ENCODE measurements at places on chromosomes 16 and 17. TPM values are rescaled to one million over a fixed set of nuclear protein-coding genes. Genes with fewer than 3 reads are reported as not detected.

Gene PRR35
- total RNA-seq, result not detected

DNA sequence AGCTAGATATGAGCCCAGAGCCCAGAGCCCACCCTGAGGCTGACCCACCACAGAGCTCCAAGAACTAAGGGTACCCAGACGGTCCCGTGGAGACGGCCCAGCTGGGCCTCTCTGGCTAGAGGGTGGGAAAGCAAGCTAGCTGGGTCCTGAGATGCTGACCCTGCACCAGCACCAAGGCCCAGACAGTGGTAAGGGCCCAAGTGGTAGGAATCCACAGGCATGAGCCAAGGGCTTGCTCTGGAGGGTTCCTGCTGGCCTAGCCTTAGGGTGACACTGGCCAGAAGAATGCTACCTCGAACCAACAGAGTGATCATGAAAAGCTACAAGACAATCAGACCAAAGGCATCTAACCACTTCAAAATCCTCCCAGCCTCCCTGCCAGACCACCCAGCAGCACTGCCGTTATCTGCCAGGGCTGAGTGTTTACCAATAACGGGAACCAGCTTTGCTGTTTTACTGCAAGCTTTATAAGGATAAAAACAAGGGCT lies 13.2 kb downstream of the HIC1 start:
- no peak for DNase-seq

DNA sequence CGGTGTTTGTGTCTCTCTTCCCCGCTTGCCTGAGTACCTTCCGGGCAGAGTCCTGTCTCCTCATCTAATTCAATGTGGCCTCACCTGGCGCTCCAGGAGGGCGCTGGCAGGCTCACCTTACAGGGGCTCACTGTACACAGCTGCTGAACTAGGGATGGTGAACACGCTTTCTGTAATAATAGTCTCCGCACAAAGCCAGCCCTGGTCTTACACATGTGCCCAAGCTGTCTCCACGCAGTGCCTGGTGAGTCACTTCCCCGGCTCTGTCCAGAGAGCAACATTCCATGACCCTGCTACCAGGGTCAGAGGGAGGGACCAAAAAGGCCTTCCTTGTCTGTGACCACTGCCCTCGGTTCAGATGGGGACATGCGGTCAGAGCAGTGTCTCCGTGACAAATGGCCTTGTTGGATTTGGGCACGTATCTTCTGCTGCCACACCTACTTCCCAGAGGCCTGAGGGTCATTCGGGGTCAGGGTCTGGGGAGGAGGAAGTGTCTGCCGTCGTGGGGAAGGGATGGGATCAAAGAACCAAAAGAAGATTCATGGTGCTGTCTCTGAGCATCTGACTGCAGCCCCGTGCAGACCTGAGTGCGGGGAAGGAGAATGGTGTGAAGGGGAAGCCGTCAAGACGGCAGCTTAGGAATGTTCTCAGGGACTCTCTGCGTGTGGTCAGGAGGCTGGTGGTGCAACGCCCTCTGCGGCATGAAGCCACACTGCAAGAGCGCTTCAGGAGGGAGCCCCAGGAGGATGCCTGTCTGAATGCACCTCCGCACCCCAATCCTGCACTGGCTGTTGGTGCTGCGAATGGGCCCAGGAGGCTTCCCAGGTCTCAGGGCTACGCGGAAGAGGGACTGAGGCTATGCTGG lies 68.8 kb downstream of the IL21R start:
- DNase-seq, result no peak

DNA sequence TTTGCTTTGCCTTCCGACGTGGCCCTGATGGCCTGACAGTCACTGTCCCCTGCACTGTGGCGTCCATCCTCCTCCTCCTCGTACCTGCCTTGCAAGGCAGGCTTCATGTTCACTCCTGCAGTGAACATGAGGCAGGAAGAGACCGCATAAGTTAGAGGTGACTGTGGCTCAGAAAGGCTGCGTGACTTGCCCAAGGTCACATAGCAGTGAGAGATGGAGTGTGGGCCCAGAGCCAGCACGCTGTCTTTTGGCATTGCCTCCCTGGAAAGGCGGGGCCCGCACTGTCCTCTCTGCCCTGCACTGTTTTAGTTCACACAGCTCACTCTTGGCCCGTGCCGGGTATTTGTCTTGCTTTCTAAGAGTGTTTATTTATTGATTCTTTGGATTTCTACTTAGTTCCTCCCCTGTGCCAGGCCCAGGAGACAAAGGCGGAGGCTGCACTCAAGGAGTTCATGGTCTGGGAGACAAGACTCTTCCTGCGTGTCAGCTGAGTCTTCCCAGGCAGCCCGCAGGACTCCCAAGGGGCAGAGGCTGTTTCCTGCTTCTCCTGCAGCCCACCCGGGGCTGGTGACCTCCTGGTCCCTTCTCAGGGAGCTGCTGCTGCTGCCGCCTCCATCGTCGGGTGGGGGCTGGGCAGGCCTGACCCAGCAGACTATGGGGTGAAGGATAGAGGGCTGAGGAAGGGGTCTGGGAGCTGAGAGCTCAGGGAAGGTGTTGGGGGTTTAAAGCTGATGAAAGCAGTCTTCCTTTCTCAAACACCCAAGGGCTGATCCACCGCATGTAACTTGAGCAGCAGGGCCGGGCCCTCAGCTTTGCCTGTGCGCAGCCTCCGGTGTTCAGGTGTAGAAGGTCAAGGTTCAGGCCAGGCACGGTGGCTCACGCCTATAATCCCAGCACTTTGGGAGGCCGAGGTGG lies 12.7 kb downstream of the CYGB start:
- DNase-seq, result no peak

DNA sequence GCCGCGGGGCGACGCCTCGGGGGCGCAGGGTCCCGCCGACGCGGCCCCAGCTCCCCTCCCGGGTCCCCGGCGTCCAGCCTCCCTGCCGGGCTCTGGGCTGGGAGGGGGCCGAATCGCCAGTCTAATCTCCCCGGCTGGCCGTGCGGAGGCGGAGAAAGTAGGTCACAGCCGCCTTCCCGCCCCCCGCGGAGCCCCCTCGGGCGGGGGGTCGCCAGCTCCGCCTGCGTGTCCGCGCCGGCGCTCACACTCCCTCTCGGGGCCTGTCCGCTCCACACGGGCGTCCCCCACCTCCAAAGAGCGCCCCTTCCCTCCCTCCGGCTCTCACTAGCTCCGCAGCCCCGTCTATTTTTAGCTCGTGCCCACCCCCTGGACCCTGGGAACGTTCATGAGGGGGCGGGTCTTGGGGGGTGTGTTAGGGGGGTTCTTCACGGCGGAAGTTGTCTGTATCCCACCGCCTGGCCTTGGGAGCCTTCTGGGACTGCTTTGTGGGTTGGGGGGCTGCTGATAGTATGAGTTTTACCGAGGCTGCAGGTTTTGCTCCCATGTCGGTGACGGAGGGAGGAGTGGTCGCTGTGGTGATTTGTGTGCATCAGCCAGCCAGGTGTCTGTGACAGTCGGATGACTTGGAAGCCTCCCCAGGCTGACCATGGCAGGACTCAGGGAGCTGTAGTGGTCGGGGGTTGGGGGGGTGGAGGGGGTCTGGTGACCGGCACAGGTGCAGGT lies 1.1 kb downstream of the ATP1B2 start:
- DNase-seq, result no peak

- no peak for DNase-seq
These were observed 2.5 kb downstream of the KRTAP2-2 start for GRCh38 chr17:41052566-41052965.

Measured in PC-9 (cell line).